EL (cell line): ENCODE measurements at places on chromosomes 4 and X.

DNA sequence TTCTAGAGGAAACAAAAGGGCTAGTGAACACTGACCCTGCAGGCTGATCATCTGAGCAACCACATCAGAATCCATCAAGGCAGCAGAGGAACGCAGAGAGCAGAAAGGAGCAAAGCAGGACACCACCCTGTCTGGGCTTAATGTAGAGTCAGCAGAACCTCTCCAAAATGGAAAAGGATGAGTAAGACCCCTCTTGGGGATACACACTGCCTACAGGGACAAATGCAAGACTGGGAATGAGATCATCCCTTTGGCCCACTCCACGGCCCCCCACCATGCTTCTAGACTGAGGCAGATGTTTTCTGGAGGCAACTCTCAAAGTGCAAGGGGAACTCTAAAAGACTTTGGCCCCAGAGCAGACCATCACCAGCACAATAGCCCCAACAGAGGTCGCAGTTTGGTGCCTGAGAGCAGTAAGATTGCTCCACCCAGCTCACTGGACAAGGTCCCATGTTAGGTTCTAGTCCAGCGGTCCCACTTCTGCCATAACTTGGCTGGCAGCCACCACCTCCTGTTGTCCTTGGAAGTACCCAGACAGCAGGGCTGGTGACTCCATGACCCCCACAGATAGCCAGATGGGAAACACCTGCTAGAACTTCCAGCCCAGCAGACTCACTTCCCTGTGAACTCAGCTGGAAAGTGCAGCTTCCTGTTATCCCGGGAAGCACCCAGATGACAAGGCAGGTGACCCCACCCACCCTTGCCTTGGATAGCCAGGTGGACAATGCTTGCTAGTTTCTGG lies 372.7 kb downstream of the INPP4B start:
- no peak for DNase-seq

- no peak for DNase-seq
These were observed 72.0 kb downstream of the SPRY1 start for GRCh38 chr4:123468479-123469031.

DNA sequence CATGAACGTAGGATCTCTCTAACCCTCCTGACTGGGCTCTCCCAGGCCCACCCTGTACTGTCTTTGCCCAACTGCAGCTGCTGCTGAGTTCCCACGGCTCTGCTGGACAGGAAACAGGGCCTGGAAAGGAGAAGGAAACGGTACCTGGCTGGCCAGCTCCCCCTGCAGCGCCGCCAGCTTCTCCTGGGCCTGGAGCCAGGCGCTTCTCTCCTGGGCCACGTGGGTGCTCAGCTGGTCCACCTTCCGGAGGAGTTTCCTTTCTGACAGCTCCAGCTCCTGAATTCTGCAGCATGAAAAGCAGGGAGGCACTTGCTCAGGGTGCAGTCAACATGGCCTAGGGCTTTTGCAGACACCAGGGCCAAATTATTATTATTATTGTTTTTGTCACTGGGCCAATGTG lies 6.5 kb downstream of the C4orf50 start:
- DNase-seq, result no peak

DNA sequence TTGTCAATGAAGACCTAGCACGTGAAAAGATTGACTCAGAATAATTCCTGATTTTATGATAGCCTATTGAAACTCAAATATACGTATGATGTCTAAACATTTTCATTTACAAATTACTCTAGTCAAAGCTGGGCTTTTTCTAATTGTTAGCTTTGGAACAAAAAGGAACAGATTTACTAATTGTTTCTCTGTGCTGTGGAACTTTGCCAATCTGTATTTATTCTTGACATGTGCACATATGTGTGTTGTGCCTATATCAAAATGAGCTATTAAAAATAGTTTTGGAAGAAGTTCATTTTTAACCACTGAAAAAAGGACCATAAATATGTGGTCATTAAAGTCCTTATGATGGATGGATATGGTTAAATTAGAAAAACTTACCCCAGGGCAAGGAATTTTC lies 85.4 kb upstream of the PACRGL start:
- peak; percentile 15 for DNase-seq

DNA sequence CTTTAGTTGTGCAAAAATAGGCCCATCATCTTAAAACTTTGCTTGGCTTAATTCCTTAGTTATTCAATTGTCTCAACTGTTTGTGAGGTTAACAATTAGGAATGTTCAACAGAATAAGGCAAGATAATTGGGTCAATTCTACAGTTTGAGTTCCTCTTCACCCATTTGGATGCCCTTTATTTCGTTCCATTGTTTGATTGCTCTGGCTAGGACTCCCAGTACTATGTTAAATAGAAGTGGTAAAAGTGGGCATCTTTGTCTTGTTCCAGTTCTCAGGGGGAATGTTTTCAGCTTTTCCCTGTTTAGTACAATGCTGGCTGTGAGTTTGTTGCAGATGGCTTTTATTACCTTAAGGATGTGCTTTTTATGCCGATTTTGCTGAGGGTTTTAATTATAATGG lies 761.5 kb upstream of the GRIA3 start:
- DNase-seq, result no peak

GRCh38 chr4:107760281-107760947 lies 40.4 kb upstream of the PAPSS1 start:
- DNase-seq, result peak; percentile 18

DNA sequence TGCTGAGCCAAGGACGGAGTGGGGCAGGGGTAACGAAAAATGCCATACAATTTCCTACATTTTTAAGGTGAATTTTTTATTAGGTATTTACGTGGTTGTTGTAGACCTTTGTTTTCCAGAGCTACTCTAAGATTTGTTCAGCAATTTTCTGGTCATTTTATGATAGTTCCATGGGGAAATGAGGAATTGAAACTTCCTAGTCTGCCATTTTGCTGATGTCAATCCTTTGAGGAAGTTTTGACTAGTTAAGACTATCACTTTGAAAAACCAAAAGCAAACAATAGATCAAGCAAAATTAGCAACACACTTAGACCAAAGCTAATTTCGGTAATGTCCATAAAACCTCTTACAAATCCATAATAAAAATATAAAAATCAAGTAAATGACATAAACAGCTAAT lies 7.0 kb upstream of the TLR3 start:
- DNase-seq, result no peak

- no peak for DNase-seq
These were observed 124.8 kb upstream of the FAT1 start for GRCh38 chr4:186848437-186848836.

- DNase-seq, result no peak
These were observed 91.0 kb downstream of the SHROOM4 start for GRCh38 chrX:50723006-50723405.

GRCh38 chr4:111639120-111639690 lies 506.0 kb upstream of the FAM241A start:
- DNase-seq, result no peak

GRCh38 chr4:13298655-13299054 lies 185.5 kb downstream of the RAB28 start:
- no peak for DNase-seq

DNA sequence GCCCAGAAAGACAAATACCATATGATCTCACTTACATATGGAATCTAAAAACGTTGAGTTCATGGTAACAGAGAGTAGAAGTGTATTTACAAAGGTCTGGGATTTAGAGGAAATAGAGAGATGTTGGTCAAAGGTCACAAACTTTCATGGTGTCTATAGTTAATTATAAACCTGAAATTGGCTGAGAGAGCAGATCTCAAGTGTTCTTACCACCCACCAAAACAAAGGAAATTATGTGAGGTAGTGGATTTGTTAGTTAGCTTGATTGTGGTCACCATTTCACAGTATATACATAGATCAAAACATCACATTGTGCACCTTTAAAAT lies 186.8 kb downstream of the NWD2 start:
- no peak for DNase-seq
